Lung microvascular endothelial cell (primary cell): ENCODE measurements at places on chromosomes 4 and X.
A peak's percentile ranks its signal among the peaks of the same experiment; 100 is the strongest.

DNA sequence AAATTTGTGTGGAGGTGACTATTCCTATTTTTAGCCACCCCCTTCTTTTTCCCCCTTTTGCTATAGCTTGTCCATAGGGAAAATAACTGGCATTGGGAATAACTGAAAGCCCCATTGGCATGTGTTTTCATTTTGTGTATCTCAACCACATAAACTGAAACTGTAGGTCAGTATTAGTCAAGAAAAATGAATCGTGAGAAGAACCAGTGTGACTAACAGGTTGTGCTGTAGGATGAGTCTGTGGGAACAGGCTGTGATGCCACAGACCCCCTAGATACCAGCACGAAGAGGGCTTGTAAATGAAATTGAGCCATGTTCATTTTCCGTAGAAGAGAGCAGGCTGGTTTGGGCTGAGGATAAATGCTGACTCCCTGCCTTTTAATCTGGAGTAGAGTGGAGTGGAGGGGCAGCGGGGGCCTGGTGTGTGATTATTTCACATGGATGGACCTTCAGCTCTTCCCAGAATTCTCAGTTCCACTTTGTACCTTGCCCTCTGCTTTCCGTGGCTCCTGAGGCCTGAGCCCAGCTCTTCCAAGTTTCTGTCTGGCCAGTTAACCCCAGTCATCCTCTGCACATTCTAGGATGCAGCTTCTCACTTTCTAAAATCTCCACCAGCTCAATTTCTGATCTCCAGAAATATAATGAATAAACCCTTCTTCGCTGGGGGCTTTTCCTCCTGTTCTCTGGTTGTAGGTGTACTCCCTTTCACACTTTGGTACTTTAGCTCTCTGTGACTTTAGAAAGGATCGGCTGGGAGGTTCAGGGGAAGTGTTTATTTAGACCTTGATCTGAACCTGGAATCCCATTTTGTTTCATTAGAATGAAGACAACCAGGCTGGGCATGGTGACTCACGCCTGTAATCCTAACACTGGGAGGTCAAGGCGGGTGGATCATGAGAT, 37.3 kb downstream of the DCUN1D4 start:
- no peak for DNase-seq

DNA sequence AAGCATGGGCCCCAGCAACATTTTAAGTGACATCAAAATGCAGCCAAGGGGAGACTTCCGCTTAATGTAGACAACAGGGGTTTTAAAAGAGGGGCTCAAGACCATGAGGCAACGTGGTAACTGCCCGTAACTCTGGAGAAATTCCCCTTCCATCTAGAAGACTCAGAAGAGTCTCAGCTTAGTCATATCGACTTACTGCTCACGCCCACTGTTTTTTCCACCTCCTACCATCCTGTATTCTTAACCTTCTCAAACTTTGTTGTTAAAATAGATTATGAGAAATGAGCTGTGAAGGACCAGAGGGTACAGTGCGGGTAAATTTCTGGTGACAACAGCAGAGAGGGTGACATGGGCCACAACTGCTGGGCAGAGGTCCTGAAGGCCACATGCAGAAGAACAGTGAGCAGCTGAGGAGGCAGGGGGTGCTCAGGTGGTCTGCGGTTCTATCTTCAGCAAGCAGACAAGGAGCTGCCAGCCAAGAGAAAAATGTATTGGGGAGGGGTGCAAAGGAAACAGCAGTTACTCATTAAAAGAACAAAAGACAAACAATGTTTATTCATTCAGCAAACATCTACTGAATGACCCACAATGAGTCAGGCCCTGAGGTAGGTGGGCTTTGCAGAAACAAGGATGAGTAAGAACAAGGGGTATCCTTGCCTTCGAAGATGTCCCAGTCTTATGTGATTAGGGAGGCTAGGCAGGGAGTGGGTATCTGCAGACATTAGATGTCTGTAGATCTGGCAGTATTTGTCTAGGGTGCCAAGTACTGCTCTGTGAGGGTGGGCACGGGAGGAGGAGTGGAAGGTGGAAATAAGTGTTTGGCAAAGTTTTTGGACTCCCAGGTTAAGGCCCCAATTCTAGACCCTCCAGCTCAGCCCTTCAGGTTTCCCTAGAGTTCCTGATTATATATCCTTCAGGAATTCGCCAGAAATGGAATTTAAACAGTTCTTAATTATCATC, 175.3 kb downstream of the TSPAN5 start:
- no peak for DNase-seq

DNA sequence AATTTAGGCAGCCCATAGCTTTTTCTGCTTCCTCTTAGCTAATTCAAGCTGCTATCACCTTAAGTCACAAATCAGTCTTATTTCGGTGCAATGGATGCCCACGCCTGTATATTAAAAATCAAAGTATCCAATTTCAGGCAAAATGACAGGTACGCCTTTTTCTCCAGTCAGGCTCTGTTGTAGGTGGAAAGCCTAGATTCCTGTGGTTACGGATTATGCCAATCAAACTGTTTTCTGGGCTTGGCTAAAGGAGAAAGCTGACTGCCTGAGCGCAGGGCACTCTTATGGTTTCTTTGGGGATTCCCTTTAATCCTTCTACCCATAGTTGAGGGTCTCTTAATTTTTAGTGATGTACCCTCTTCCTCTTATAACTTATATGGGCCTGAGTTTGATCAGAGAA, 550.5 kb downstream of the PDHA2 start:
- no peak for DNase-seq

DNA sequence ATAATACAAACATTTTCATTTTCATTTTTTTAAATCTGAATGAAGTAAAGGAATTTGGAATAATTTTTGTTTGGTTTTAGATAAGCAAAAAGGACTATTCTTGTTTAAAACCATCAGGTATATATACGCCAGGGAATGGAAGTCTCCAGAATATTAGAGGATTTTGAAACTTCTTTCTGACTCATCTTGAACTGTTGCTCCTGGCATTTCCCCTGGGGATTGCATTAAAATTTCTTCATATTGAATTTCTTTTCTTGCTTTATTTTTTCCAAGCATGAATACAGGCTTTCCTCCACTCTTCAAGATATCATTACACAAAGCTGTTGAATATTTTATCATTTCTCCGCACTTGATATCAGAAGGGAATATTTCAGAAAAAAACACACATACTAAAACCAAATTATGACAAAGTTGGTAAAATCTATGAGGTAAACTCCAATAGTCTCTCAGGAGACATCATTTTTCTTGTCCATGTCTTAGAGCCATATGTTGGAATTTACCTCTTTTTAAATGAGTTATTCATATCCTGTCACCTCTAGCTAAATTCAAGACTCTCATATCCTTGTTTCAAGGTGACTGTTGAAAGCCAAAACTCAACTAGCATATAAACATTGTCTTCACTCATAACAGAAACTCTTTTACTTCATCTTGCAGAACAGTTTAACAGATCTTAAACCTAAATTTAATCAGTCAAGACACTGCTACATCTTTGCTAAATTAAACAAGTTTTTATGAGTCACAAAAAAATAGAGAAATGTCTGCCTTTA, 20.7 kb upstream of the CSN1S1 start:
- DNase-seq, result no peak

DNA sequence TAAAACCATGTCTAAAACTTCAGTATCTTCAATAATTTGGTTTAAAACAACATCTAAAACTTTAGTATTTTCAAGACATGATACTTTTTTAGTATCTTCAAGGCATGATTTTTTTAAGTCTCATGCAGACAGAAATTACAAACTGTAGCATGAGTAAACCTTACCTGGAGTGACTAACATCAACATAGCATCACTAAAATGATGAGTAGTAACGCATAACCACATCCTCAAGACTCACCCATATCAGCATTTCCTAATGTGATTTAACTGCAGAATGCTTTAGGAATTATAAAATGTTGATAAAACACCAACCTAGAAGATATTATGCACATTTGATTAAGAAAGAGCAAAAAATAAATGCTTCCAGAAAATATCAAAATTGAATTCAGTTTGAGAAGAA, 19.7 kb upstream of the EDNRA start:
- DNase-seq, result no peak

DNA sequence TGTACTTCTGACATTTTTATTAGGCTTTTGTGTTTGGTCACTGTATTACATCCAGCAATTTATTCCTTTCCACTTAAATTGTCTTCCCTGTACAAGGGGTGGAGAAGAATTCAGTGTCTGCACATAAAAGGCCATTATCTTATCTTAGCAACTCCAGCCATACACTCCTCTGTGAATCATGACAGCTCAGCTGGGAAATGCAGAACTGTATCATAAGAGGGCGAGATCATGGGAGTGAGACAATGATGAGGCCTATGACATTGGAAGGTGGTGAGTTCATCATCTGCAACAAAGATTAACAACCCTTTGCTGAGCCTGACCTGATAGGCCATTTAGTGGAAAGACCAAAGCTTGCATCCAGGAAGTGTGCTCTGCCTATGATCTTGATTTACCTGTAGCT, 33.3 kb downstream of the SLIT2 start:
- no peak for DNase-seq

- DNase-seq, result peak; percentile 83
Measured at GRCh38 chrX:22325096-22325495, 52.4 kb downstream of the CBLL2 start.

- DNase-seq, result no peak
Measured at GRCh38 chrX:17732138-17732783, 5.0 kb upstream of the SCML1 start.

DNA sequence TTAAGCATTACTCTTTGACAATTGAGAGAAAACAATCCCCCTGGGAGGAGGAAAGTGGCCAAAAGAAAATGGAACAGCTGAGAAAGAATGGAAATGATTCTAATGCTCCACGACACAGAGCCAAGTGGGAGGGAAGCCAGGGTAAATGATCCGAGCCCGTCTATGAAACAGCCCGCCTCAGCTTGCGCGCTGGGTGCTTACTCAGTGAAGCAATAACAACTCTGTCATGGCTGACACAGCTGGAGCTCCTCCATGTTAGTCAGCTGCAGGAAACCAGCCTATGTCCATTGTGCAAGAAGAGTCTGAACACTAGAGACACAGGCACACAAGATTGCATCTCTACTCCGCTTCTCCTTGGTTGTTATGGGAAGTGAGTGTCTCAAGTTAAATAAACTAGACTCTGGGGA, 19.3 kb downstream of the NOA1 start:
- peak; percentile 92 for DNase-seq

- peak; percentile 82 for DNase-seq
Measured at GRCh38 chr4:38837849-38838248, 18.8 kb downstream of the TLR6 start.

- DNase-seq, result no peak
Measured at GRCh38 chrX:54087661-54088060, 43.4 kb upstream of the PHF8 start.

GRCh38 chrX:118523920-118524319, 28.3 kb downstream of the DOCK11 start:
- DNase-seq, result no peak

DNA sequence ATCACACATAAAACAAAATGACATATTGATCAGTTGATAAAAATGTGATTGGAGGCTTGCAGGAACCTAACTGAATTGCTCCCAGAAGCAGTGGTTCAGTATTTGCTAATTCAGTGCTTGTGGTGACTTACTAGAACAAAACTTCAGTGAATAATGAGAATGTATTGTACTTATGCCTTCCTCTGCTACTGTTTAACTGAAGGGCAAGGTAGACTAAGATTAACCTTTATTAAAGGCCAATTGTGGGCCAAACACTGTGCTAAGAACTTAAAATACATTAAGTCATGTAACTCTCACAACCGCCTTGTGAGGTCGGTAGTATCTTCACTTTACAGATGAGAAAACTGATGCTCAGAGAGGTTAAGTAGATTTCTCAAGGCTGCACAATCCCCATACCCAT, 14.9 kb downstream of the IGFBP7 start:
- DNase-seq, result no peak

- no peak for DNase-seq
Measured at GRCh38 chr4:93761286-93761685, 67.3 kb upstream of the ATOH1 start.

- no peak for DNase-seq
Measured at GRCh38 chr4:3391422-3391821, 50.3 kb upstream of the HGFAC start.

DNA sequence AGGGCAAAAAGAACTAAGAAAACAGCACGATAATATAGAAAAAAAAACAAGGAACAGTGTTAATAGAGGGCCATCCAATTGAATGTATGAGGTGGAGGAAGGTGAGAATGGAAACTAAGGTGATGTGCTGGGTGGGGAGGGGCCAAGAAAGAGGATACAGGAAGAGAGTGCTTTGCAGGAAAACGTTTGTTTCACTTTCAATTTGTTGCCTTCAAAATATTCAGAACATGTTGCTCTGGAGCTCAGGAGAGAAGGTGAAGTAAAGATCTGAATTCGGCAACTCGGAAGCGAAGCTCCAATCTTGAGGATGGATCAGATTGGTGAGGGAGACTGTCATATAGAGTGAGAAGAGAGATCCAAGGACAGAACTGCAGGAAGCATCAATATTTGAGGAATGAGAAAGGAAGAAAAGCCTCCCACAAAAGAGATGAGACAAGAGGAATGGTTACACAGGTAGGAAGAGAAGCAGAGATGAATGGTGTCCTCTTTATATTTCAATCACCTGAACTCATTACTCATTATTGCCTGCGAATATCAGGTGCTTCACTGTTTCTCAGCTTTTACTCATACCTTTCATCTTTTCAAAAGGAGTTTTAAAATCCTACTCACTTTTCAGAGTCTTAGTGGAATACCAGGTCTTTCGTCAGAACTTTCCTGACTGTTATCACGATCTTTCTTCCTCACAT, 14.7 kb upstream of the SEC24D start:
- peak; percentile 24 for DNase-seq
